ENCODE measurements at places on chromosomes 4 and X.

- DNase-seq, result no peak
These were observed 716 bp downstream of the KIT start for GRCh38 chr4:54658252-54659093.

GRCh38 chr4:53637348-53637747 lies 46.1 kb upstream of the LNX1 start:
- DNase-seq, result no peak

- no peak for DNase-seq
These were observed 32.9 kb downstream of the TMEM150C start for GRCh38 chr4:82528868-82529267.

- DNase-seq, result no peak
These were observed 103.4 kb upstream of the PJA1 start for GRCh38 chrX:69268611-69269010.

DNA sequence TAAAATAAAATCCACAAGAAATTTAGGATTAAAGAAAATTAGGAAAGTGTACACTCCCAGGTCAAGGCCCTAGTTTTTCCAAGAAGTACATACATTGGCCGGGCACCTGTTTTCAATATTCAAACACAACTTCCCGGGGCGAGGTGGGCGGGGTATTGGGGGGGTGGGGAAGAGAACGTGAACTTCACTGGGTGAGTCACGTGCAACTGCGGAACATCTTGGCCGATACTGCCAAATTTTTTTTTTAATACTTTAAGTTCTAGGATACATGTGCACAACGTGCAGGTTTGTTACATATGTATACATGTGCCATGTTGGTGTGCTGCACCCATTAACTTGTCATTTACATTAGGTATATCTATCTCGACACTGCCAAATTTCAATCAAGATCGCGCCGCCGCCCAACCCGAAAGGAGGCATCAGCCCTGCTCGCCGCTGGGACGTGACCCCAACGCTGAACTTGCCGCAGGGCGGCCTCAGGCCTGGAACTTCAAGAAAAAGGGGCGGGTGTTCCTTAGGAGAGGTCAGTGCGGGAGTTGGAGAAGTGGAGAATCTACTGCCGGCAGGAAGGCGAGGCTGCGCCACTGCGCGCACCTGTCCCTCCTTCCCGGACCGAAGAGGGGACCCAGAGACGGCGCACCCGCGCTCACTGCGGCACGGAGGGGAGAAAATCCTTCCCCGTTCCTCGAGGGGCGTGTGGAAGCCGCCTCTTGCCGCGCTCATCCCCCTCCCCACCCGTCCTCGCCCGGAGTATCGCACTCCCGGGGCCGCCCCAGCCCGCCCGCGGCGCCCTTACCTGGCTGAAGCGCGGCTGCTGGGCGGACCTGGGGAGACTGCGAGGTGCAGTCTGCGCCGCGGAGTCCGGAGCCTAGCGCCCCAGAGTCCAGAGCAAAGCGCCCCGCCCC lies at the start of gene TEC:
TEC (minus strand) TSS at position 883 of the 905 bp plus-strand sequence. CDS start 41,224 bp downstream, outside the sequence.
- DNase-seq, result peak; percentile 14

GRCh38 chrX:152876931-152877840 lies 20.7 kb upstream of the ZNF185 start:
- DNase-seq, result no peak

GRCh38 chrX:29461039-29461438 lies 754.3 kb upstream of the MAGEB2 start:
- DNase-seq, result no peak

DNA sequence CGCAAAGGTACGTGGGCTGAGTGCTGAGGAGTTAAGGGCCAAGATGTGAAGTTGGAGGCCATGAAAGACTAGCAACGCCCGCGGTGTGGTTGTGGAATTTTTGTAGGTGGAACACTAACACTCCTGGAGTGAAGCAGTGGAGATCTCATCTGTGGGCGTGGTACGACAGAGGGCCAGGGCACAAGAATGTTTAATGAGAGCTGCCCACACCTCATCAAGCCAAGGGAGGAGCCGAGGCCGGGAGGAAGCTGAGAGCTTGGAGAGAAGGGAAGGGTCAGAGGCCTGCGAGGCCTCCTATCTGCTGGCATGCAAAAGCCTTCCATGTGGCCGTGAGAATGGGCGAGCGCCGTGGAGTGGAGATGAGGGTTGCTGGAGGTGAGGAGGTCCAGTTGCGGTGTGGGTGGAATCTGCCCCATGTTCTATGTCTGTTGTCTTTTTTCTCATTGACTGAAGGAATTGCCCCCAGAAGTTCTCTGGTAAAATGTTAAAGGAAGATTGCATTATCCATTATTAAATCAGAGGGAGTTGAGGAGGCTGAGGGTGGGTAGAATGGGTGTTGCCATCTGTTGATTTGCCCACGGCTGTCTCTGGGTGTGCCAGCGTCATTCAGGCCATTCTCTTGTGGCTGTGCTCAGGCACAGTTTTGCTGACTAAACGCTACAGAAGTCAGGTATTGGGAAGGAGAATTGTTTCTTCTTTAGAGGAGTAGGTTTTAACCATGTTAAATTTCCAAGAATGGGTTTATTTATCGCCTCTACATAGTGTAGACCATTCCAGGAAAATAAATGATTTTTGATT lies 19.8 kb downstream of the SNX25 start:
- DNase-seq, result no peak

- DNase-seq, result no peak
These were observed 2.3 kb downstream of the MANBA start for GRCh38 chr4:102758241-102759160.

DNA sequence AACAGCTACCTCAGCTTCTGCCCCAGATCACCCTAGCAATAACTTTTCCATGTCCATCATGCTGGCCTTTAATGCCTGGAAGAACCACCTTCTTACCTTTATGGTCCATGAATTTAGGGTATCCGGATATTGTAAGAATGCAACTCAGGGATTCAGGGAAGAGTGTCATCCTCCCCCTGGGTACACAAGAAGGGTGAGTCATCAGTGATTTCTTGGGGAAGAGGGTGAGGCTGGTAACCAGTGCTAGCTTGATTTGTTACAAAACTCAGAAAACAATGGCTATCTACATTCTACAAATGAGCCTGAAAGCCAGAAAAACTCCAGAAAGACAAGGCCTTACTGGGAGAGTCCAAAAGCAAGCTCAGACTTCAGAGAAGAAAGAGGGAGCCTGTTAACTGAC lies 10.4 kb upstream of the NALF2 start:
- DNase-seq, result no peak

DNA sequence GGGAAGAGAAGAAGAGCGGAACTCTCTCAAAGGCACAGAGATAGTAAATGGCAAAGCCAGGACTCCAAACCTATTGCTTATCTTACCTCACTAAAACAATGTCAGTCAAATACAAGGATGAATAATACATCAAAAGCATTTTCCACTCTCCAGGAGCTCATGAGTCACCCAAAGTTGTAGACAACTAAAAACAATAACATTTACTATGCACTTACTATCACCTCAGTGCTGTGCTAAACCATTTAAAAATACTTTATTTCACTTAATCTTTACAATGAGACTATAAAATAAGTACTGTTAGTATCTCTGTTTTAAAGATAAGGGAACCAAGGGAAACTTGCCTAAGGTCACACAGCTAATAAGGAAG lies 163.2 kb upstream of the SPANXC start:
- DNase-seq, result no peak

DNA sequence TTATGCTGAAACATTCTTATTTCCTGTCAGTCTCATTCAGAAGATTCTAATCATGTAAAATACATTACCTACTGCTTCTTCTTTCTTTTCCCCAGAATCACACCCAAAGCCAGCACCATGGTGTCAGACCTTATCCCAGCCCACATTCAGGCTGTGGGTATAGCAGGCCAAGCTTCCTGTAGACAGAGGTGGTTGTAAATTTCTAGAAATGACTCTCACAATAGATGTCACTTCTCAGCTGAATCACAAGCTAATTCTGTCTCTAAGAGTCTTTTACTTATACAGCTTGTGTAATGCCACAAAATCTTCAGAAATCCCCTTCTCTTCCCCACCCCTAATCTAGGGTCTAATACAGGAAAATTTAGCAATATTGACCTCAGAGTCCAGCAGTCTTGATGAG lies 239.6 kb downstream of the PARM1 start:
- no peak for DNase-seq

DNA sequence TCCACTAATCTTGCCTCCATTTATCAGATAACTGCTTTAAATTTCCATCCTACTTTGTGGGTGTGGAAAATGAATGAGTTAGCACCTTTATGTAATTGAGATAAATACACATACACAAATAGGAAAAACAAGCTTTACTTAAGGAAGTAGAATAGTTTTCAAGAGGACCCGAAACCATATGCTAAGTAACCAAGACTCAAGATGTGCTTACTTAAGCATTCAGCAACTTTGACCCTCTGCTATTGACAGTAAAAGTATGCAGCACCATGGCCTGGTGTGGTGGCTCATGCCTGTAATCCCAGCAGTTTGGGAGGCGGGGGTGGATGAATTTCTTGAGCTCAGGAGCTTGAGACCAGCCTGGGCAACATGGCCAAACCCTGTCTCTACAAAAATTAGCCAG lies 29.9 kb downstream of the RNF175 start:
- DNase-seq, result no peak

DNA sequence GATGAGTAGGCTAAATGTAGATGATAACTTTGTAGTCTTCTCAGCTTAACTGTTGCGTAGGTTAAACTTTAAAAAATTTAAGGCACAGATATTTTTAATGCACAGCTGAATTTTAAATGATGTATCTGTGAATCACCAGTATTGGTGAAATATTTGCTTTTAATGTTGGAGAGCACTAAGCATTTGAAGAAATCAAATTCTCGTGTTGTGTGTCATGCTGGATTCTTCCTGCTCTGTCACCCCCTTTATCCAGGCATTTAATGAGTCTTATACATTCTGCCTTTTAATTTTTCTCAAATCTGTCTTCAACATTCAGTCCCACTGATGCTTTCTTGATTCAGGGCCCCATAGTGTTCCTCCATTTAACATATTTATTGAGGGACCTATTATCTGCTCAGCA lies 76.7 kb downstream of the SLC4A4 start:
- no peak for DNase-seq

DNA sequence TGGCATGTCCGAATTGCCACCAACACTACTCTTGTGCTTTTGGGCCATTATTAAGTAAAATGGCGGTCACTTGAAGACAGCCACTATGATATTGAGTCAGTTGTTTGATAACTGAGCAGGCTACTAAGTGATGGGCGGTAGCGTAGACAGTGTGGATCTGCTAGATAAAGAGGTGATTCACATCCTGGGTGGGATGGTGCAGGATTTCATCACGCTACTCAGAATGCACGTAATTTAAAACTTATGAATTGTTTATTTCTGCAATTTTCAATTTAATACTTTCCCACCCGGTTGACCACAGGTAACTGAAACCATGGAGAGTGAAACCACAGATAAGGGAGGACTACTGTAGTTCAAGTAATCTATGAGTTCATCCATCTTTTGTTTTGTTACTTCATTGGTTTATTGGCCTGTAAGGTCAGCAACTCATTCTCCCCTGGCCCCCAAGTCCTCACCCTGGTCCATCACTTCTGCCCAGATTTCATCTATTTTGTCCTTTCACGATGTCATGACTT lies 2.9 kb downstream of the ARAF start:
- DNase-seq, result no peak

DNA sequence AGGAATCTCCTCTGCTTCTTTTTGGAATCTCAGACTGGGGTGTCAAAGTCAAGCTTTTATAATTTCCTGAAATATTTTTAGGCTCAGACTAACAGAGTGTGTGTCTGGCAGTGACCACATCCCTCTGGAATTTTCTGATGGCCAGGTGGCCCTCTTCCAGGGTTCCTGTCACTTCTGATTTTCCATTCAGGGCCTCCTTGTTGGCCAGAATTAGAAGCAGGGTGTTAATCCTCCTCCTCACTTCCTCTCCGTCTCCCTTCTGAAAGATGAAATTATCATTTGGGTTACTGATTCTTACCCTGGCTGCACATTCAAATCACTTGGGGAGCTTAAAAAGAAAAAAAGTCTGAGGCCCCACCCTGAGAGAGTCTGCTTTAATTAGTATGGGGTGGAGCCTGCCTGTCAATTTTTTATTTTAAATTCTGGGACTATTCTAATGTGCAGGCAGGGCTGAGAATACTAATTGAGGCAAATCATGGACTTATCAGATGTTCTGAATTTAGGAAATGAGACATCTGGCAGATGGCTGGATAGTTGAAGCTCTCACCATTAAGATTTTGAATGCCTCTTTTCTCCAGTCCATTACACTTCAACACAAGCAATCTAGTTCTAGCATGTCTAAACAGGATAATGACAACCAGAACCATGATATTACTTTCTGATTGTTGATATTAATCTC lies 43.2 kb downstream of the HAND2 start:
- no peak for DNase-seq

GRCh38 chr4:12499693-12500092 lies 984.4 kb downstream of the RAB28 start:
- no peak for DNase-seq

GRCh38 chrX:120857240-120857639 lies 18.4 kb downstream of the CT47B1 start:
- no peak for DNase-seq

- DNase-seq, result no peak
These were observed 94.2 kb downstream of the PJA1 start for GRCh38 chrX:69070949-69071650.

DNA sequence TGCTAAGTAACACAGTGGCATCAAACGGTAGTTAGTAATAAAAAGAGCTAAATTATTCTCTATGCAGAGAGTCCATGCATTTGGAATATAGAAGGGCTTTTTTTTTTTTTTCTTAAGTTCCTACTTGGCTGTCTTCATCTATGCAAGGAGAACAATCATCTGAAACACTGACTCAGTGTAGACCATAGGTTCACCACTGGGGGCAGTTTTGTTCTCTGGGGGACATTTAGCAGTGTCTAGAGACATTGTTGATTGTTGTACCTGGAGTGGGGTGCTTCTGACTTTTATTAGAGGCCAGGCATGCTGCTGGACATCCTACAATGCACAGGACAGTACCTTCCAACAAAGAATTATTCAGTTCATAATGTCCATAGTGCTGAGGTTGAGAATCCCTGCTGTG lies 41.2 kb downstream of the TMA16 start:
- no peak for DNase-seq

DNA sequence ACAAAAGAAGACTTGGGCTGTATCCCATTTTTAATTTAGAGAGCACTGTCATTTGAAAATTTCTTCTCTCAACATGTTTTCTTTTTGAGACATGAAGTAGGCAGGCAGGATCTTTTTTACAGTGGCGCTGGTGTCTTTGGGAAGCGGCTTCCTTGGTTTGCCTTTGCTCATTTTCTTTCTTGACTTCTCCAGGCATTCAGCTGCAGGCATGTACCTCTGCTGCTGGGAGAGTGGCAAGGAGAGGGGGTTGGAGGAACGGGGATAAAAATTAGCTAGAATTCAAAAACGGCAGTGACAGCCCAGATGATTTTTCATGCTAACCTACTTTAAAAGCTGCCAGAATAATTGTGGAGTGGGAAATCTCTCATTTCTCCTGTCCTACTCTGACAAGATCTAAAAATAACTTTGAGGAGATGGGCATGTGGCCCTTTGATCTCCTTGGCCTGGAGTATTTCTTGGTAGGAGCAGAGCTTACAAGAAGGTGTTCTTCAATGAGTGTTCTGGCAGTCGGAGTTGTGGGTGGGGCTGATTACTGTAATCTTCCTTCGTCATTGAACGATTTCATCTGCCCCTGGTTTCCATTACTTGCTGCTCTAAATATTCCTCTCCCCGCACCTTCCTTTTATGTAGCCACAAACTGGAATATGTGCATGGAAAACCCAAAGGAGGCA lies 54.8 kb downstream of the TBL1X start:
- DNase-seq, result no peak

Data from activated CD8-positive, alpha-beta memory T cell treated with anti-CD3 and anti-CD28 coated beads for 1 hour (primary cell).